ENCODE measurements at places on chromosomes 7 and 10.

- DNase-seq = no peak
Observed at GRCh38 chr7:102866535-102867215, 46.1 kb upstream of the LRRC17 start.

GRCh38 chr10:122999347-122999746 lies 9.2 kb downstream of the IKZF5 start:
- DNase-seq = no peak

- DNase-seq = no peak
Observed at GRCh38 chr7:33837356-33837851, 67.9 kb upstream of the BMPER start.

DNA sequence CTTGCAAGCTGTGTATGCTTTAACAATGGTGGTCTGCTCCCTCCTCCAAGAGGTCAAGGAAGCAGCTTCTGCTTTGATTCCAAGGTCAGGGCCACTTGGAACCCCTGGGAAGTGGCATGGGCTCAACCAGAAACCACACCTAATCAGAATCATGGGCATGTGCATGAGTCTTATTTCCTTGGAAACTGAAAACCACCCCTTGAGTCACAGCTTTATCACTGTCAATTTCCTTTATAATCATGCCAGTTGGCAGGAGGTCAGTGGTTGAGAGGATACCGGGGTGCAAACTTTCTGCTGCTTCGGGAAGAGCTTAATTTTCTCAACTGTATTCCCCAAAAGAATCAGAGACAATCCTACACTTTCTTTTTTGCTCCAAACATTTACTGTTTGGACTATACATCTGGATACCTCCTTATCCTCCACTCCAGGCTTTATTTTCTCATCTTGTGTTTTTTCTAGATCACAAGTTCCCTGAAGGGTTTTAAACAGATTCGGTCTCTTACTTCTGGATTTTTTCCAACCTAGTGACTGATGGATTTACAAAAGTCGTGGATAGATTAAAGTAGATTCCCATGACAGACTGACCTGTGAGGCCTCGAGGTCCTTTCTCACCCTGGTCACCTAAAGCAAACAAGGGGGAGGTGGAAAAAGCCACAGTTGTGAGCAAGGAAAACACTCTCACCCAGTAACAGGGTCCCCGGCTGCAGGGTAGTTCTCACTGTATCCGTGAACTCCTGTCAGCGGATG lies 36.0 kb downstream of the COL17A1 start:
- no peak for DNase-seq

GRCh38 chr7:55117286-55117685 lies 98.5 kb downstream of the EGFR start:
- DNase-seq = peak; percentile 83

GRCh38 chr7:105050493-105050892 lies 36.5 kb downstream of the KMT2E start:
- no peak for DNase-seq

- DNase-seq = no peak
Observed at GRCh38 chr10:84292502-84292901, 35.9 kb upstream of the CCSER2 start.

- no peak for DNase-seq
Observed at GRCh38 chr7:46752881-46753366, 829.0 kb downstream of the TNS3 start.

DNA sequence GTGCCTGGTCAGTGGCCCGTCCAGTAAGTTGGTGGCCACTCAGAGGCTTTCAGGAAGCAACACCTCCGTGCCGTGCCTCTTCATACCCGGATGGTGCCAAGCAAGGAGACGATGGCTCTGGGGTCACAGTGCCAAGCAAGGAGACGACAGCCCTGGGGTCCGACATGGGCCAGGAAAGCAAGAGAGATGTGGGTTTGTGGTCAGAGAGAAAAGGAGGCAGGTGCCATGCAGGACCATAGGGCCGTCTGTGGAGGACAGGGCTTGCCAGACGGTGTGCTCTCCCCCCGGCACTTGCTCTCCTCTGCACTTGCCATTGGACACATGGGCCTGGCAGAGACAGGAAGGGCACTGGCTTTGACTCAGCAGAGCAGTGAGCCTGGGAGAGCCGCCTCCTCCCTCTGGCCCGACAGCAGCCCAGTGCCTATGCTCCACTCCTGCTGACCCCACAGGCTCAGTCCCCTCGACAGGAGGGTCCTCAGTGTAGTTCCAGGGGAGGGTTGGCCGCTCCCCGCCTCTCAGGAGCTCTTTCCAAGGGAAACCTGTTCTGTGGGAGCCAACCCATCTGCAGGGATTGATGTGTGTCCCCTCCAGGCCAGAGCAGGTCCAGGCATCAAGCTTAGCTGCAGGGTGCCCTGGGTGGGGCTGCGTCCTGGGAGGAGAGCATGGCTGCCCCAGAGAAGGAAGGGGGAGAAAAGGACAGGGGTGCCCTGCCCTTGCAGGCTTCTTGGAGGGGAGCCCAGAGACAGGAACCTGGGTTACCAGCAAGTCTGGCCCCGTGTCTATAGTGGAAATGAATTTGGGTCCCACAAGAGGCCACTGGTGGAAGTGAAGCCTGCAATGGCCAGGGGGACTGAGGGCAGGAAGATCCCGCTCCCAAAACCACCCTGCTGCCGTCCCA lies 7.6 kb upstream of the CALML5 start:
- DNase-seq = no peak

DNA sequence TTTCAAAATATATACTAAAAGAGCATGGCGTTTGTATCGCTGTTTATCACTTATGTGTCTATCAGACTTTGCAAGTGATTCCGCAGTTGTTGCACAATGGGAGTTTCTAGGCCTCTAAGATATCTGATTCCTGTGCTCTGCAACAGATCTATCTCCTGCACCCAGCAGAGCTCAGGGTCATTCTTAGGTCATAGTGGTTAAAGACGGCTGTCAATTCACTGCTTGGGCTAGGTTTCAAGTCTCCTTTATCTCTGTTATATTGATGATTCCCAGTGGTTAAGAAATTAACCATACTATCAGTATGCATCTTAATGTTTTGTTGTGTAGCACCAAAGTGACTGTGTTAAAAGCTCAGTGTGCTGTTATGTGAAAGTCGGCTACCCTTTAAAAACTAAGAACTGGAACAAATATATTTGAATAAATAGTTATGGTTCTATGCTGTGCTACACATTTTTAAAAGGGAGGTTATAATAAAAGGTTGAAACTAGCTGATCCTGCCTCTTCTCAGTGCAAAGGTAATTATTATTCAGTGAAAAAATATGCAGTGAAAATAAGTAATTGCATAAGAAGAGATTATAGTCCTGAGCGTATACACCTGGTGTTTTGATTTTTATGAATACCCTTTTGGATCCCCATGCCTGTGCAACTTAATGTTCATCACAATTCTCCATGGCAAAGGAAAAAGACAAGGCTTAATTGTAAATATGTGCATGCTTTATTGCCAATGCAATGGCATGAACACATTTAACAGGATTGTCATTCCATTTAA lies 24.0 kb downstream of the HOXA1 start:
- DNase-seq = peak; percentile 41

DNA sequence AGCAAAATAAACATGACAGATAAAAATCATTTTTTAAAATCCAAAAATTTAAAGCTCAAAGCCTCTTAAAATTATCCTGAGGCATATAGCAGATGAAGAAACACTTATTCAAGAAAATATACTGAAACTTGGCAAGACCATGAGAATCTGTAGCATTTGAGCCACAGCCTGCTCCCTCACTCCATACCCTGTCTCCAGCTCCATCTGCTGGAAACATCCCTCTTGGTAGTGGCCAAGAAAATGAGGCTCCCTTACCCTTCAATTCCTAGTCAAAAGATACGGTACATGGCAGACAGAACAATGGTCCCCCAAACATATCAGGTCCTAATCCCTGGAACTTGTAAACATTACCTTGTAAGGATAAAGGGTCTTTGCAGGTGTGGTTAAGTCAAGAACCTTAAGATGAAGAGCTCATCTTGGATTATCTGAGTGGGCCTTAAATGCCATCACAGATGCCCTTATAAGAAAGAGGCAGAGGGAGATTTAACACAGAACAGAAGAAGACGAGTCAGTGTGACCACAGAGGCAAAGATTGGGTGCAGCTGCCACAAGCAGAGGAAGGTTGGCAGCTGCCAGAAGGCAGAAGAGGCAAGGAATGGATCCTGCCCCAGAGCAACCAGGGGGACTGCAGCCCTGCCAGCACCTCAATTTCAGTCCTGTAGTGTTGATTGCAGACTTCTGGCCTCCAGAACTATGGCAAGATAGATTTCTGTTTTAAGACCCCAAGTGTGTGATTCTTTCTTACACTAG lies 149.4 kb downstream of the ZNF248 start:
- no peak for DNase-seq

- DNase-seq = no peak
Observed at GRCh38 chr7:99514050-99514449, 9.6 kb downstream of the ZKSCAN5 start.

GRCh38 chr10:125002423-125003145 lies 60.7 kb downstream of the ZRANB1 start:
- no peak for DNase-seq

- no peak for DNase-seq
Observed at GRCh38 chr10:125661431-125661940, 21.5 kb downstream of the TEX36 start.

DNA sequence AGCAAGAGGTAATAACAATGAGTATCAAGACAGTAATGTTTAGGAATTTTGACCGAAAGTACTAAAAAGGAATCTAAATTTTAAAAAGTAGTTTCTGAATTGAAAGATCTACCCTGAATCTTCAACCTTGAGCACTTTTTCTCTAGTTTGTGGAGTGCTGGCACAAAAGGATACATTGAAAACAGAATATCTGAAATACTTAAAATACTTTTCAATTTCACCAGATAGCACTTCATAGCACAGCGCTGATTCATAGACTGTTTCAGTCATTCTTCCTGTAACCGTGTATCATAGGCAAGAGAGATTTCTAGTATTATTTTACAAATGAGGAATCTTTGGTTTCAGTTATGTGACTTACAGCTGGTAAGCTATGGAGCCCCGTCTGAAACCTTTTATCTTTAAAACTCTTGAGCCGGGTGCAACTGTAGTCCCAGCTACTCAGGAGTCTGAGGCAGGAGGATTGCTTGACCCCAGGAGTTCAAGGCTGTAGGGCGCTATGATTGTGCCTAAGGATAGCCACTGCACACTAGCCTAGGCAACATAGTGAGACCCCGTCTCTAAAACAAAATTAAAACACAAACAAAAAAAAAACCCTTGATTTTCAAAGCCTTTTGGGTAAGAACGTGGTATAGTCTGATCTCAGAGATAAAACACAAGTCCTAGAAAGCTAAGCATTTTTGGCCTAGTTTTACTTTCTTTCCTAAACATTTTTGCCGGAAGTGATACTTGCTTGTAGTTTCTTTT lies 35.1 kb downstream of the FHIP2A start:
- no peak for DNase-seq

DNA sequence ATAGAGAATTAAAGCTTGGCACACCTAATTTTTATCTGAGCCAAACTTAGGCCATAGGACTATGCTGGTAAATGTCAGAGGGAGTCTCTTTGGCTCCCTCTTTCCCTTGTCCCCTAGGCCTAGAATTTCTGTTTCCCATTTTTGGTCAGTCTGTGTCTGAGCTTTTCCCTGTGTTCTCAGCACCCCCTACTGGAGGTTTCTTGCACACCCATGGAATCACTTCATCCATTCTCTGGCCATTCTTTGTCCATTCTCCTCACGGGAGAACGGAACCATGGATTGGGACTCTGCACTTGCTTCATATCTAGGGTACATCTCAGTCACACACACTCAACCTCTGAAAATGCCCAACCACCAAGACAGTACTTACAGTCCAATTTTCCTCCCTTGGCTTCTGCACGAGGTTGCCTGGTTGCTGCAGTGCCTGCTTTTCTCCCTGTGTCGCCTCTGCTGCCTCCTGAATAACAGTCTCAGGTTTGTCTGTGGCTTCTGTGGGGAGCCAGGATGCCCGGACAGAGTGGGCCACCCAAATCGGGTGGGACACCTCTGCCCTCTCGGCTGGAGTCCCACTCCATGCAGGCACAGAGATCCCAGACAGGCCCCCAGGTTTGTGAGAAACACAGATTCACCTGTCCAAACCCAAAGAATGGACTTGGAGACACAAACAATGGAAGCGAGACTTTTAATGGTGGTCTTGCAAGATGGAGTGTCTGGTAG lies 35.1 kb upstream of the DNAH11 start:
- DNase-seq = no peak

DNA sequence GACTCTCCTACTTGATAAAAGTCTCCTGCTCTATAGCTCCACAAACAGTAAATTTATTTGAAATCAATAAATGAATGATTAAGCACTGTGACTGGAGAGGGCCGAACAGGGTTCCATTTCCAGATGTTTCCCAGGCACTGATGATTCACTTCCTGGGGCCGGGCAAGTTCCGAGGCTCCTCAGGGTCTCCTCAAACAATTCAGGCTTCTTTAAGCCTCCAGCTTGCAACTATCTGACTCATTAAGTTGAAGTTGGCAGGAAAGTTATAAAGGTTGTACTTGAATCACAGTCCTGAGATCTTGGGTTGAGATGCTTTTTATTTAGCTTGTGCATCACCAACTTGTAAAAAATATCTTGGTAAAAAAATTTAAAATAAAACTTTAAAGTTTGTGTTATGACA lies 612.9 kb downstream of the DNAJB6 start:
- DNase-seq = no peak

- DNase-seq = no peak
Observed at GRCh38 chr10:24894728-24895127, 57.7 kb downstream of the PRTFDC1 start.

- no peak for DNase-seq
Observed at GRCh38 chr7:88269586-88269985, 37.1 kb downstream of the STEAP4 start.

GRCh38 chr7:37445064-37445723 lies 3.5 kb downstream of the ELMO1 start:
- DNase-seq = no peak

- no peak for DNase-seq
Observed at GRCh38 chr7:94400022-94400421, 5.3 kb downstream of the COL1A2 start.

DNA sequence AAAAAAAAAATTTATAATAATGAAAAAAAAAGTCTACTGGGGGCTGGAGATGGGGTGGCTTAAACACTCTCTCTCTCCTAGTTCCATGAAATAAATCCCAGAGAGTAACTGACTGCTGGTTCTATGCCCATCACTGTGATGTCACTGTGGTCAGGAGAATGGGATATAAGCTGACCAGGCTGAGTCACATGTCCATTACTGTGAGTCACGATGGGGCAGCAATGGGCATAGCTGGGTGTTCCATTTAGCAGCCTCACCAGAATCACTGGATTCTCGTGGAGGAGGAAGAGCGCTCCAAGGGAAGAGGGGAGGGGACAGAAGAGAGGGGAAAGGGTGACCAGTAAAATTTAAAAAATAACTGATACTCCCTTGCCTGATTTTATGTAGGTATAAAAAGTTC lies 37.1 kb downstream of the MASTL start:
- DNase-seq = no peak

GRCh38 chr10:26621889-26622711 lies 75.4 kb upstream of the PDSS1 start:
- no peak for DNase-seq

GRCh38 chr10:94846204-94846603 lies 83.7 kb downstream of the CYP2C19 start:
- DNase-seq = no peak

DNA sequence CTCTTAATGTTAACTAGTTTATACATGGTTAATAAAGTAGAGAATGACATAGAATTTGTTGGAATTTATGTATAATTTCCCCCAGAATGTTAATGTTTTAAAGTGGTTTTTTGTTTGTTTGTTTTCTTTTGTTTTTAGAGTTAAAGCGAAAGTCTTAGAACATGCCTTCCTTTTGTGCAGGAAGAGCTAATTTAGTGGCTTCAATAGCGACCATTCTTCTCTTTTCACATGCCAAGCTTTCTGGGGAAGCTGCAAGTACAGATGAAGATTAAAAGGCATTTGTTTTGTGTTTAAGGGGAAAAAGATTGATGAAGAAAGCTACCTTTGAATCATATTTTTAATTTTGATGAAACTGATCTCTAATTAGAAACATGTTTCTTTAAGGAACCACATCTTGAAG lies 256.3 kb upstream of the CSTF2T start:
- DNase-seq = no peak
